ENCODE measurements at places on chromosomes 13 and 19. TPM values are rescaled to one million over a fixed set of nuclear protein-coding genes. Genes with fewer than 3 reads are reported as not detected.

Gene MCEMP1
- polyA plus RNA-seq = not detected

Gene IGSF23
- not detected for polyA plus RNA-seq

Gene OVOL3
- not detected for polyA plus RNA-seq

Gene IFNL1
- not detected for polyA plus RNA-seq

Gene ATCAY
- not detected for polyA plus RNA-seq

Gene VSIG10L
- polyA plus RNA-seq = not detected

Gene KLF1
- not detected for polyA plus RNA-seq

Measured in CD4-positive, CD25-positive, alpha-beta regulatory T cell (primary cell).